Mucosa of gallbladder (tissue), 1 donor: ENCODE measurements at places on chromosomes 1 and 21. TPM values are rescaled to one million over a fixed set of nuclear protein-coding genes. Genes with fewer than 3 reads are reported as not detected.

Gene PTAFR
- total RNA-seq = 9.8 TPM

Gene TMEM59
- total RNA-seq = 714 TPM

Gene FALEC
- total RNA-seq = 1.1 TPM

Gene S100A7
- not detected for total RNA-seq

Gene DYRK1A
- total RNA-seq = 70.2 TPM

Gene DPT
- 30.7 TPM for total RNA-seq

Gene CEP350
- 48.4 TPM for total RNA-seq

Gene HPCAL4
- 0.20 TPM for total RNA-seq

Gene CHODL
- 0.43 TPM for total RNA-seq

Gene FTCD
- total RNA-seq = 1.3 TPM

Gene EFNA4
- total RNA-seq = 12.8 TPM

Gene PLCH2
- 8.1 TPM for total RNA-seq

Gene PROX1
- 11.1 TPM for total RNA-seq
